ENCODE measurements at places on chromosomes 12 and 14.

- no peak for DNase-seq
Observed at GRCh38 chr12:90102957-90103652, 394.5 kb upstream of the ATP2B1 start.

DNA sequence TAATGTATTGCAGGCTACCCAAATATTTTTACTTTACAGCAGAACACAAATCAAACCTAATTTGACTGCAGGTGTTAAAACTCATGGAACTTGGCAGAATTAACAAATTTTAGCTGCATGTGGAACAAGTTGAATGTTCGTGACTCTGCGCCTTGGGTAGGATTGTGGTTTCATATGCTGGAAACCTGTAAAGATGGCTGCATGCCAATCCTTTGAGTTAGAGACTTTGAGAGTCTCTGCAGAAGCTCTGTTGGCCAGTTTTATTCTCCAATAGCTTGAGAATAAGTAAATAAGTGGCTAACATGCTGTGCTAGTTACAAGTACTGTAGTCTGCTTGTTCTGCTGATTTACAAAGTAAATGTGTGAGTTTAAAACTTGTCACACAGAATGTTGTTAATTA, 77.8 kb downstream of the PDE6H start:
- no peak for DNase-seq

DNA sequence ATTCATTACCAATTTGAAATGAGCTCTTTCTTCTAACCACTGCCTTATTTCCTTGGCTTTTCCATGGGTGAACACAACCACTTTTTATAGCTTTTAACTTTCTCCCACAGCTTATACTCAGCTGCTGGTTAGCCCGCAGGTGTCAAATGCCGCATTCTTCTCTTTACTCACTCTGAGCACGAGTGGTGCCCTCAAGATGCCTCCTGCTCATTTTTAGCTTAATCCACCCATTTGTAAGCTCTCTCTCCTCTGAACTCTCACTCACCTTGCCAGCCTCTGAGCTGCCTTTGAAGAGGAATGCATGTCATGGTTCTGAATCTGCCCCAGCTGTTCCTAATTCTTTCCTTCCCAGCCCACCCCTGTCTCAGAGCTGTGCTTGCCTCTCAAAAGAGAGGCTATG, 449.4 kb upstream of the PRICKLE1 start:
- DNase-seq, result no peak

GRCh38 chr14:53148671-53149070, 4.5 kb downstream of the DDHD1 start:
- DNase-seq, result no peak

DNA sequence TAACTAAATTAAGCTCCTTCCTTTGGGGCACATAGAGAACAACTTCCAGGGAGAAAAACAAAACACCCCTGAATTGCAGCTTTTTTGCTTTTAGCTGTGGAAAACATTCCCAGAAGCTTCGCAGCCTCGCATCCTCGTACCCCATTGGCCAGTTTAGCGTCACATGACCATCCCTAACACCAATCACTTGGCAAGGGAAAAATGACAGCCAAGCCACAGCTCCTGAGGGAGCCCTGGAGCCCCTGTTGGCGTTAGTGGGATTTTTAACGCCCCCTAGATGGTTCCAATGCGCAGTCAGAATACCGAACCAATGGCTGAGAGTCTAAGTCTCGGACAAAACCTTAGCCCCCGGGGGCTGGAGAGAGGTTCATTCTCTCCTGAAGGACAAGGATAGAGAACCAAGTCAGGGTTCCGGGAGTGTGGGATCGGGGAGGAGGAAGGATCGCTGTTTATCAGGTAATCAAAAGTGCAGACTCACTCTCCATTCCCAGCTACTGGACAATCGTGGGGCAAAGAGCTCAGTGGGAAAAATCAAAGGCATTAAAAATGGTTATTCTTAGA, 135.6 kb upstream of the HIF1A start:
- no peak for DNase-seq

- no peak for DNase-seq
Observed at GRCh38 chr14:95359994-95360826, 40.5 kb upstream of the CLMN start.

GRCh38 chr12:116415408-116416108, 138.1 kb upstream of the MED13L start:
- DNase-seq, result no peak

- no peak for DNase-seq
Observed at GRCh38 chr12:53585448-53586125, 40.6 kb downstream of the ATF7 start.

- DNase-seq, result no peak
Observed at GRCh38 chr12:24889411-24889810, 59.5 kb downstream of the BCAT1 start.

DNA sequence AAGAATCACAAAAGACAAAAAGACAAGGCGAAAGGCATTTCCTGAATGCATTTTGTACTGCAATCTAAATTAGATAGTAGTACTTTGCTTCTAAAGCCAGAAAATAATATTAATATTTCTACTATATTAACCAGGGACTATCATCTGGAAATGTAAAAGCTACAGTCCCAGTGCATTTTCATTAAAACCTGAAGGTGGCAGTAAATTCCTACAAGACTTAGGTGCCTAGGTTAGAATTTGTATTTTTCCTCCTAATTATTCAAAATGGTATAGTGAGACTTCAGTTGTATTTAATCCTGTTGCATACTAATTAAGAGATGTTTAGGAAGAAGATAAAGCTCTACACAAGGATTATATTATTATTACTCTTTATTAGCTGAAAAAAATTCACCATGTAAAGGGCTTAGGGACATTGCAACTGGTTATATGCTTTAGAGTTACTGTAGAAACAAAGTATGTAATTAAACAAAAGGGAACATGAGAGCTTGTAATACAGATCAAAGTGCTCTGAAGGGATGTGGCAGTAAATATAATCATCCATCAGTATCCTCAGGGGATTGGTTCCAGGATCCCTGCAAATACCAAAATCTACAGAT, 53.6 kb downstream of the BRMS1L start:
- no peak for DNase-seq

GRCh38 chr12:57263096-57263495, 12.1 kb upstream of the STAC3 start:
- DNase-seq, result no peak

- DNase-seq, result no peak
Observed at GRCh38 chr14:59507063-59507751, 22.9 kb downstream of the JKAMP start.

GRCh38 chr14:33052943-33053342, 114.3 kb downstream of the NPAS3 start:
- DNase-seq, result no peak

- DNase-seq, result no peak
Observed at GRCh38 chr14:67951529-67952135, 132.1 kb downstream of the RAD51B start.

- no peak for DNase-seq
Observed at GRCh38 chr12:4933411-4933810, 23.7 kb downstream of the KCNA1 start.

- DNase-seq, result no peak
Observed at GRCh38 chr12:12774791-12775190, 10.7 kb upstream of the APOLD1 start.

DNA sequence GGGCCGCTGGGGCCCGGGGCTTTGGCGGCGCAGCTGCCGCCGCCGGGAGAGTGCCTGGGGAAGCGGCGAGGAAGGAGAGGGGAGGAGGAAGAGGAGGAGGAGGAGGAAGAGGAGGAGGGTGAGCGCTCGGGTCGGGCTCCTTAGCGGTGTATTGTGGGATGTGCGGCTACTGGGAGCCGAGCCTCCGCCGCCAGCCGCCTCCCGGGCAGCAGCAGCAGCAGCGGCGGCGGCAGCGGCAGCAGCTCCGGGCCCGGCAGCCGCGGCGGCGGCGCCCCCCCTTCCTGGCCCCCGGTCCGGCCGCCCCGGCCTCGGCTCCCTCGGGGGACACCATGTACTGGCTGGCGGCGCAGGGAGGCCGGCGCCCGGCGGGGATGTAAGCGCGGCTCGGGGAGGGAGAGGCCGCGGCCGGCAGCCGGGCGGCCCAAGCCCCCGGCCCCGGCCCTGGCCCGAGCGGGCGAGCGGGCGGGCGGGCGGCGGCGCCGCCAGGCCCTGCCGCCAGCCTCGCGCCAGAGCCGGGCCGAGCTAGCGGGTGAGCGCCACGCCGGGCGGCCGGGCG, at the start of gene SETD1B:
SETD1B (plus strand) TSS at position 149 of the 556 bp plus-strand sequence. CDS start 729 bp downstream, outside the sequence.
- no peak for DNase-seq

All from central memory CD8-positive, alpha-beta T cell (primary cell).